ENCODE measurements at places on chromosomes 3 and 15. TPM values are rescaled to one million over a fixed set of nuclear protein-coding genes. Genes with fewer than 3 reads are reported as not detected.
A peak's percentile ranks its signal among the peaks of the same experiment; 100 is the strongest.

TICRR gene
- 0.55 TPM for total RNA-seq

DNA sequence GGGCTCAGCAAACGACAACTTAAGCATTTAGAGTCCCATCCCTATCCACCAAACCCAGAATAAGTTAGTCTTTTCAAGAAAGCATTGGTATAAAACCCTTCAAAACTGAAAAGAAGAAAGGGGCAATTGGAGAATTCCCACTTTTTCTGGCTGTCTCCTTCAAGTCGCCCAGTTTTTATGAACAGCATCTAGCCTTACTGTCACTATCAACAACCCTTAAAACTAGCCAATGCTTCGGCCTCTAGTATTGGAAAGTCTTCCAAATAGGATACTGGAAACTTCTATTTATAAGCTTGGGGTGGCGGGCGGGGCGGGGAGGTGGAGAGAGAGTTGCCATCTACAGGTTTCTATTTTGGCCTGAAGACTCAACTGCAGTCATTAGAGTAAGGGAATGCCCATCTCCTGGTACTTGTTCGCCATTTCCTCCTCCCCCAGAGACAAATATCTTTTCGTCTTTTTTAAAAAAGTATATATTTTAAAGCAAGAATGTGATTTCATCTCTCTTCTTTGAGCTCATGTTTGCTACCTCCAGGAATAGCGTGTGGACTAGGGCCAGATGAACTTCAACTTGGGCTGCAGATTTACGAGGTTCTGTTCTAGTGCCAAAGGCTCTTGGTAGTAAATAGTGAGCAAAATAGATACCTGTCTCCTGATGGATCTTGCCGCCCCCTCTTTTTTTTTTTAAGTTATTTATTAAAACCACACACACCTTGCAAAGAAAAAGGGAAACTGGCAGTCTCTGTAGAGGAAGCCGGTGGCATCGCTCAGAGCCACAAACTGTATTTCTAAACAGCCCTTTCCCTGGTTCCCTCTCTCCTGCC lies 2.7 kb downstream of the BCL6 start:
- no peaks in the 10 kb centered on the region for H3K27me3 ChIP-seq
- H3K27ac ChIP-seq = peak overlapping the region; percentile 97
- H3K4me3 ChIP-seq = peak overlapping the region; percentile 68

NR2E3 gene
- 0.51 TPM for total RNA-seq

DNA sequence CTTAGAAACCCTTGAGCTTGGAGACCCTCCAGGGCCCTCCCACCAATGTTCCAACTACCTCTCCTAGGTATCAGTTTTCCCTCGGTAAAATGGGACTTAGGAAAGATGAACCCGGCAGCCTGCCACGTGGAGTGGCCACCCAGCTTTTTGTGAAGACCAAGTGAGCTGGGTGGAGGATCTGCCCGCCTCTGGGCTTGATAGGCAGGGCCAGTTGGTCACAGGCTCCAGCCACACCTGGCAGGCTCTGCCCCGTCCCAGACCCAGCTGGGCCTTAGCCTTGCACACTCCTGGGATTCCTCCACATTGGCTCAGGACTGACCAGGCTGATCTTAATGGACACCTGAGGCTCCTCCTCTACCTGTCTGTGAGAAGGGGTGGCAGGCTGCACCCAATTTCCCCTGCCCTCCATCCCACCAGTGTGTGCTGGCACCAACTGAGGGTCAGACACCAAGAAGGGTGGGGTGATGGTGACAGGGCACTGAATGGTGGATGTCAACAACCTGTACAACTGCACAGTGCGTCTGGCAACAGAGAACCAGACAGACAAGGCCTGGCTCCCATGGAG lies 761 bp upstream of the GRIP2 start:
- H3K4me3 ChIP-seq = no peak overlapping the region
- no peaks in the 10 kb centered on the region for H3K36me3 ChIP-seq
- DNase-seq = no peak
- H3K4me1 ChIP-seq = no peaks in the 10 kb centered on the region

ACKR4 gene
- 0.09 TPM for total RNA-seq

SH2D7 gene
- total RNA-seq = not detected
